ENCODE measurements at places on chromosomes 12 and 14.

DNA sequence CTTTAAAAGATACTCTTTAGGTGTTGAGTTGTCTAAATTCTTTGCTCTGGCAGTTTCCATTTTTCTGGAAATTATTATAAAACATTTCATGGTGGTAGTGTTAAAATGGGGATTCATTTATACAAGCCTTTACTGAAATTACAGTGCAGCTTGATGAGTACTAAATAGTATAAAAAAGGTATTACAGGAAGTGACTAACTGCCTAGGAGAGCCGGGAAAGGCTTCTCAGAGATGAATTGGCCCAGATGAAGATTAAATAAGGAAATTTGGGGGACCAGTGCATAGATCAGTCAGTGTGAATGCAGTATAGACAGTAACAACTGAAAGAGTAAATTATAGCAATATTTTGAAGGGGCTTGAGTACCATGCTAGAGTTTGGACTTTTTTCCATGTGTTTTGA is 7.5 kb downstream of the PSMA6 start:
- no peak for DNase-seq

DNA sequence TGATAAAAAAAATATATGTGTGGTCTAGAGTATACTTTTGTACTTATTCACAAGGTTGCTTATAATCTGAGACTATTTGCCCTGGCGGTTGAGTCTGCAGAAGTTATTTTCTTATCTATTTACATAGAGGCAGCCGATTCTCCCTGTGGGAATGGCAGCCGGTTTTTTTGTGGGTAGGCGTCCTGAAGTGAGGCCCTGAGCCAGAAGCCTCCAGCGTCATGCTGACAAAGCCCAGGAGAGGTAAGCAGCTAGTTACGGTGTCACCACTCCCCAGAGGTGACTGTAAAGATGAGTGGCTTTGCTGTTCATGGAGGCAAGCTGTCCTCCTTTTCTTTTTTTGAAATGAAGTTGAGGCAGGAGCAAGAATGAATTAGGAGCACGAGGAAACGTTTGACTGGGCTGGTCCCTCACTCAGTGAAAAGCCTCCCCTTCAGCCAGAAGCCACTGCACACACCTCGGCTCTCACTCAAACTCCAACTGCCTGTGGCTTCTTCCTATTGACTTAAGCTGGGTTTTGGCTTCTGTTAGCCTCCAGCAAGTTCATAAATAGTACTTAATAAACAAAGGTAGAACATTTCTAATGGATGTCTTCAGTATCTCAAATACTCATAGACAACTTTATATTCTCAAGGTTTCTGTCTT is 21.5 kb downstream of the PAX9 start:
- no peak for DNase-seq

GRCh38 chr14:87799400-87799799 is 193.6 kb downstream of the GALC start:
- DNase-seq = no peak

- DNase-seq = no peak
Observed at GRCh38 chr14:21902561-21903181, 229.1 kb upstream of the OR4E1 start.

GRCh38 chr12:59886131-59886733 is 290.4 kb downstream of the SLC16A7 start:
- DNase-seq = no peak

DNA sequence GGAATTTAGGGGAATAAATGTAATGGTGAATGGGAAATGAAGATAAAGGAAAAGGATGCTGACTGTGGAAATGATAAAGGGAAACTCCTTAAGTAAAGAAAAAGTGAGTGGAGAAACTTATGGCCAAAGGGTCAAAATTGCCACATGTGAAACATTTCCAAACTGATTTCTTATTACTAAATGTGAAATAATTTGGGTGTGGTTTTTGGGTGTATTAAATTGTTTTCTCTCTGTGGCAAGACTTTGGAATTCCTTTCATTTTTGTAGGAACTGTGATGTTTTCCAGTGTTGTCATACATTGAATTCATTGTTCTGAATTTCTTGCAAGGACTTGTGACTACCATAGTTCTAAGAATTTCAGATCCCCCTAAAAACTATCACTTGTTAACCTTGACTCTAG is 1891.5 kb upstream of the SEL1L start:
- no peak for DNase-seq

- DNase-seq = no peak
Observed at GRCh38 chr14:104358528-104359300, 220.3 kb downstream of the KIF26A start.

GRCh38 chr12:120719496-120720233 is 6.0 kb upstream of the ACADS start:
- DNase-seq = no peak

- no peak for DNase-seq
Observed at GRCh38 chr12:116150452-116150851, 127.0 kb downstream of the MED13L start.

DNA sequence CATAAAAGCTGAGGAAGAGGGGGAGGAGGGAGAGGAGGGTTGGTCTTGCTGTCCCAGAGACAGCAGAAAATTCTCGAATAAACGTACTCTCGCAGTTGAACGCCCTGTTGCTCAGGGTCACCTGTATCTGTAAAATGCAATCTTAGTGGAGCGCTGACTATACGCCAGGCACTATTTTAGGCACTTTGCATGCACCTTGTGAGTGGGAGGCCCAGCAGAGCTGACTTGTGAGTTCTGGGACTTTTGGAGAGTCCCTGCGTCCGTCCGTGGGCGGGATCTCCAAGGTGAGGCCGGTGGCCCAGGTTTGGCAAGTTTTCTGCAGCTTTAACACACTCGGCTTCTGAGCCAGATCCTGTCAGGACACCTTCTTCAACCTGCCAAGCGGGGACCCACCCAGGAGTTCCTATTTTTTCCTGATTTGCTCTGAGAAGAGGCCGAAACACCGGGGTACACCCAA is 32.5 kb upstream of the PLEKHG6 start:
- DNase-seq = no peak

GRCh38 chr12:501722-502447 is 42.1 kb downstream of the B4GALNT3 start:
- DNase-seq = no peak

DNA sequence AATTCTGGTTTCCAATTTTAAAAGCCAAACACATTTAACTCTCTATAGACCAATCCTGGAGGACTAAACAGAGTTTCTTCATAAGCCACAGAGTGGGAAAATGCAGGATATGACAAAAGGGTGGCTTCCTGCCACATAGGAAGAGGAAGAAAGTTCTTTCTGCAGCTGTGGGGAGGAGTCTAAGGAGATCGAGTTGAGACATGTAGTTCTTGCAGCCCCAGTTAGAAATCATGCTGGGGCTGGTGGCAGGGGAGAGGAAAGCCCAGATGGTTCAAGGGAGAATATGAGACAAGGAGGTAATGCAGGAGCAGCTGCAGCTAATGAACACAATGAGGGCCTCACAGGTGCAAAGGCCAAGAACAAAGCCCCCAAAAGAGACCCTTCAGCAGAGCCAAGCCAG is 85.0 kb upstream of the ARID2 start:
- DNase-seq = no peak

- DNase-seq = no peak
Observed at GRCh38 chr12:95440401-95440800, 33.6 kb upstream of the METAP2 start.

DNA sequence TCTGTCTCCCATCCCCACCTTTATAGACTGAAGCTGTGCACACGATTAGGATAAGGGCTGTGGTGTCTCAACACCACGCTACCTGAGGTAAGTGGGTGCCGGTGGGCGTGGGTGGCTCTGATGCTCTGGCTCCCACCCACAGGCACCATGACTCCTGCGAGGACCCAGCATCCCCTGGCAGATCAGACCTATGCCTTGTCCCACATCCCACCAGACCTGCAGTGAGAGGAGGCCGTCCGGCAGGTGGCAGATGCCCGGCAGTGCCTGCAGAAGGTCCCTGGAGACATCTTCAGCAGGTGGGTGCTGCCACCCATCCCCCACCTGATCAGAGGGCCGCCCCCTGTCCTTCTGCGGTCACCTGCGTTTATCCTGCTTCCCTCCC is 104.4 kb upstream of the PRB2 start:
- DNase-seq = no peak

DNA sequence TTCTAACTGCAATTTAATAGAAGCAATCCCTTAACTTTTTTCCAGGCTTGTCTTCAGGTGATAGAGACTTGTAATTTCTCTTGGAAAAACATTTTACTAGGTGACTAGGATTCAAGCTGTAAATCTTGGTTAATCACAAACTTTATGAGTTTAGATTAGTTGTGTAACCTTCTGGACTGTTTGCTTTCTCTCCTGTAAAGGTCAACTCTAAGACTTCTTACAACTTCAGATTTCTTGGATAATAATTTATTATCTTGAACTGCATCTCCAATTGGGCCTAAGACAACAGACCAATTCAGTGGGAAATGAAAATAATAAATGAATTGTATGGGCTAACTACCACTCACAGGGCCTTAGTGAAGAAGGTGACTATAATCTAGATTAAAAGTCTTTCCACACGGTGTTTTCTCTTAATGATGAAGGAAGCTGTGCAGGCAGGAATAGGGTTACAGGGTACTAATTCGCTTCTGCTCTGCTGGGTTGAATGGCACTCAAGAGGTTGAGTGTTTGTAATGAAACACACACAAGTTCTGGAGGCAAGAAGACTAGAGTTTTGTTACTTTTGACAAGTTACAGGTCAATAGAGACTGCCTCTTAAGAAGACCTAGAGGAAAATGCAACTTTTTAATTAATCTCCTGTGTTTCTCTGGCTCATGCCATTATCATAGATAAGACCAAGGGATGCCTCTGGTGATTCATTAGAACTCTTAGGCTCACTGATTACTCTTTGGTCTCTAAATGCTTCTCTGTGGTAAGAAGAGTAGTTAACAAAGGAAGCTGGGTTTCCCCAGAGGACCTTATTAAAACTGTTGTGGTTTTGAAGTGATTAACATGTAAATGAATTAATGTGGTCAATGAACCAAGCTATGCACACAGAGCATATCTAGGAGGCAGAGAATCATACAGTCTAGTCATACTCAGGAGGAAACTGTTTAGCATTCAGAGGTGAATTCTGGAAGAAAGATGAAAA is 30.0 kb upstream of the OR4E1 start:
- DNase-seq = no peak

DNA sequence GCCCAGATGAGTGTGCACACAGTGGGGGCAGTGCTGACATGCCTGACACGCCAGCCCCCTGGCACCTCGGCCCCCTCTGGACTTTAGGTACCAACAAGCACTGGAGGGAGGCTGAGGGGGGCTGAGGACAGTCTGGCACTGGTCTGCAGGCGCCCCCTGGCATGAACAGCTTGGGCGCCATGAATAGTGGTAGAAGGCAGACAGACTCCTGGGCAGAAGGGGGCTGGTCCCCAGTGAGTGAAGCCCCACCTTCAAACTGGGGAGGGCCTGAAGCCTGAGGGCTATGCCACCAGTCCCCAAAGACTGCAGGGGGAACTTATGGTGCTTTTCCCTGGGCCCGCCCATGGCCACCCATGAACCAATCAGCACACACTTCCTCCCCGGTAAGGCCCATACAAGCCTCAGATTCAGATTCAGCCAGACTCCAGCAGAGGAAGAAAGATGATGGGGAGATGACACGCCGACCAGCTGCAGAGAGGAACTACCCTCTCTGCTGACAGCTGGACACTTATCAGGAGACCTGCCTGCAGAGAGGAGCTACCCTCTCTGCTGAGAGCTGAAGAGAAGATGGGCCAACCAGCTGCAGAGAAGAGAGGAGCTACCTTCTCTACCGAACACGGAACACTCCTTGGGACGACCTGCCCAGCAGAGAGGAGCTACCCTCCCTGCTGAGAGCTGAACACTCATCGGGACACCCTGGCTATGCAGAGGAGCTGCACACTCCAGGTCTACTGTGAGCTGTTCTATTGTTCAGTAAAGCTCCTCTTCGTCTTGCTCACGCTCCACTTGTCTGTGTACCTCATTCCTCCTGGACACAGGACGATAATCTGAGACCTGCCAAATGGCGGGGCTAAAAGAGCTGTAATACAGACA is 324.5 kb downstream of the PCNX1 start:
- DNase-seq = peak; percentile 27

DNA sequence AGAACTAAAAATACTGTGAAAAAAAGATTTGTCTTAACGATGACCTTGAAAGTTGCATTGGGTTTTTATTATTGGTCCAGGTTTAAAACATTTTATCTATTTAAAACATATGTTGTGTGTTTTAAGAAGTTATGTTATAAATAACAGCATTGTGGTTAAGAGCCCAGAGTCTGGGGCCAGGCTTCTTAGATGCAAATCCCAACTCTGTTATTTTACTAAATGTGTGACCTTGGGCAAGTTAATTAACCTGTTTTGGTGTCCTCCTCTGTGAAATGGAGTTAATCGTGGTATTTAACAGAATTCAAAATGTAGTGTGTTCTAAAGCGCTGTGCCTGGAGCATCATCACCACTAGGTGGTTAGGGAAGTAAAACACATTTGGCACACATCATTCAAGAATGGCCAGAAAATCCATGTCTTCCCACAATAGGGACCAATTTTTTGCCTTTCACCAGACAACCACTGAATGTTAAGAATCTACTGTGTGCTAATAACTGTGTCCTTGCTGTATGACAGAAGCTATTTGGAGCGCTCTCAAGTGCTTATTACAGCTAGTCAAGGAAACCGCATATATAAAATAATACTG is 133.3 kb downstream of the MON2 start:
- no peak for DNase-seq

DNA sequence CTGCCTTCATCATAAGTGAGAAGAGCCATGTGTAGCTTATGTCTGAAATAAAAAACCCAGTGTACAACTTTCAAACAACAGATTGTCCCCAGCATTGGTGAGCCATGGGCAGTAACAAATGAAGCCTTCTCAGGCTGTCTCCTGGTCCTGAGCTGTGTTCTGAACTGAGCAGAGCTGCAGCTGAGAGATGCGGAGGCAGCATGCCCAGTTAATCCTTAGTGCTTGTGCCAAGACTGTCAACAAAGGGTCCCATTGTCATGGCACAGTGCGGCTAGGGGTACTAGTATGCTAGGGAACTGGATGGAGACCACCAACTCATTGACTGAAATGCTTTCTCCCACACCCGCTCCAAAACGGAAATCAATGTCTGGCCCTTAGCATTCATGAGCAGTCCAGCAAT is 154.3 kb downstream of the RMST start:
- no peak for DNase-seq

GRCh38 chr14:40806471-40806870 is 800.2 kb upstream of the LRFN5 start:
- DNase-seq = no peak

DNA sequence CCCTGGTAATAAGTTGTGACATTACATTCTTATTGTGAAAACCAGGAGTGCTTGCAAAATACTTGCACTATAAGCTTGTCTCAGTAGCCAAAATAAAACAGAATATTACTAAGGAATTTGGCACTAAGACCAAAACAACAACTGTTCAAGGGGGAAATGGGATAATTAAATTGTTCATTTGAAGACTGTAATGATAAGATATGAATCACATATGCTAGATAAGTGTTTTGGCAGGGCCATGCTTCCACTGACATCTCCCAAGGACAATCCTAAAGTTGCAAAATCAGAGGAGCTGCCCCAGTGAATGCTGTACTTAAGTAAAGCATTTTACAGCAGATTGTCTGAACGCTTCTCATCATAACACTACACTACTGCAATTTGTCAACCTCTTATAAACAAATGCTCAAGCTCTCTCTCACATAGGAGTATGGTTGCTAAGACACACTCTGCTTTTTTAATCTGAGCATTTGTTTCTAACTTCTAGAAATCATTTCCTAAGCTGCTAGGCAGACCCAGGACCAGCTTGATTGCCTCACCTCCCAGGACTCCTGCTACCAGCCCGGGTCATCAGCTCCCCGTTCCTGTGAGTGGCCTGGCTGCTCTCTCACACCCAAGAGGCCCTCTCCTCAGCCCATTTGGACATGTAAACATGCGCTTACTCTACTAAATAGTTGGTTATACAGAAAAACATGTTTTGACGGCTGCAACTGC is 191.5 kb downstream of the PAX9 start:
- no peak for DNase-seq

GRCh38 chr14:87754520-87755223 is 238.3 kb downstream of the GALC start:
- no peak for DNase-seq
